ENCODE measurements at places on chromosomes 12 and 14.

- DNase-seq = no peak
These were observed 59.8 kb downstream of the DIO3 start for GRCh38 chr14:101620821-101621785.

DNA sequence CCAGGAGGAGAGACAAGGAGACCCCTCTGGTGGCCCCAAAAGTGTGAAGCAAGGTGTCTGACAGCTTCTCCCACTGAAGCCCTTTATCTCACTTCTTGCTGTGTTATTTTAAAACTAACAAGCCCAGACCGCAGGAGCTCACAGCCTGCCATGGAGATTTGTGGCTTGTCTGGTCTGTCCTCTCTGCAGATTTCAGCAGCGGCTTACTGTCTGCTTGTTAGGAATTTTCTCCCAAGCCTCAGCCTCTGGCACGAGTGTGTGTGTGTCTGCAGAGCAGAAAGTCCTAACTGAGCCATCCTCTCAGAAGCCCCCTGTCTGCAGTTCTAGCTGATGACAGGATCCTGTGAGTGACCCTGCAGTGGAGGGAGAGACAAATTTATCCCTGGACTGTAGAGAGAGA, 87.9 kb upstream of the HSPB8 start:
- no peak for DNase-seq

- no peak for DNase-seq
These were observed 23.2 kb upstream of the SERPINA12 start for GRCh38 chr14:94532447-94532846.

DNA sequence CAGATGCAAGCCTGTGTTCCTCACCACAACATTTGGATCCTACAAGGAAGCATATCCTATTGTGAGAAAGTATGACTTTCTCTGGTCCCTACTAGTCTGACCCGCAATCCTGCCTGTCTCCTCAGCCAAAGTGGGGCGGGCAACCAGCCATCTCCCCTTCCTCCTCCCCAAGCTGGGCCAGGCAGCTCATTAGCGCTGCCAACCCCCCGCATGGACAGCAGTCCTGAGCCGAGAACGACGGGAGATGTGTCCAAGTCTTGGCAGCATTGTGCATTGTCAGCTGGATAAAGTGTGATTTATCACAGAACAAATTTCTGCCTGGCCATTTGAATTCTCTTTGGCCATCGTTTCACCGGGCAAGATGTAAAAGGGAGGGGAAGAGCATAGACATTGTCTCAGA, 139.4 kb downstream of the SLC15A4 start:
- DNase-seq = no peak

DNA sequence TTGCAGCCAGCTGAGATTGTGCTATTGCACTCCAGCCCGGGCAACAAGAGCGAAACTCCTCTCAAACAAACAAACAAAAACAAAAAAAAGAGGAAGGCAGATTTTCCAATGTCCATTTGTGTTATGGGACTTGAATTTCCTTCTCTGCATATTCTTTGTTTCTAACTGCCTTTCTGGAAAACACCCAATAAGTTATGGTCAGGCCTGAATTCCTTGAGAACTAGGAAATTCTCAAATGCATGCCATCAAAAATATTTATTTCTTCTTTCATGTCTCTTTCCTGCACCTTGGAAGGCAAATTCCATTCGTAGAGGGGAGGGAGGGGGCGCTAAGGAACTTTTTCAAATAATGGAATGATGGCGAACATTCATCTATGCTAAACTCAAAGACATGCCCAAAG, 117.6 kb upstream of the TMCC3 start:
- no peak for DNase-seq

- no peak for DNase-seq
These were observed 154.4 kb downstream of the FUT8 start for GRCh38 chr14:65566820-65567522.

DNA sequence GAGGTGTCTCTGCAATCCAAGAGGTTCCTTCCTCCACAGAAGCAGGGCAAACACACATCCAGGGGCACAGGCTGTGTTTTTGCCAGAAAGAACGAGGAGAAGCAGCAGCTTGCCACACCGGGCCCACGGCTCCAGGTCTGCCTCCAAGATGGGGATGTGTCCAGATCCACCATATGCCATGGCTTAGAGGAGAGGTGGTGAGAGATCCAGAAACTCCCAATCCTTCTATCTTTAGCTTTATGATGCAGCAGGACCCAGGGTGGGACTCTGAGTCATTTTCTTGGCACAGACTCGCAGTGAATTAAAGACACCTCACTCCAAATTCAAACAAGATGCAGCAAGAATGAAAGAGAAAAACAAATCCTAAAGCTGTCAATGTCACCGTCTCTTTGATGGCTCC, 481.4 kb upstream of the TMEM132C start:
- DNase-seq = no peak

DNA sequence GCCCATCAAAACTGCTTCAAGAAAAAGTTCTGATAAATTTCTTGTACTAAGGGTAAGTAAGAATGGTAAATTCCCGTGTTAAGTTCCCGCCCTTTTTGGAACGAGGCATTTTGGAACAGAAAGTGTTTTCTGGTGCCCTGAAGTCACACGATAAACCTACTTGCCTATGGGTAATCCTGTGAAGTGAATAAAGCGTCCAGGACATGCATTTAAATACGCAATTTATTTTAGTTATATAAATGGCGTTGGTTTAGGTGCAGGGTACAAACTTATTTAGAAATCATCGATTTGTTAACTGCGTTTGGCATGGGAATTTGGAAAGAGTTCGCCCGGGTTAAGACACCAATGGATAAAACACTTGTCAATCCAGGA, 715 bp upstream of the RAP1B start:
- DNase-seq = no peak

GRCh38 chr12:88062474-88062873, 33.3 kb upstream of the C12orf50 start:
- no peak for DNase-seq

DNA sequence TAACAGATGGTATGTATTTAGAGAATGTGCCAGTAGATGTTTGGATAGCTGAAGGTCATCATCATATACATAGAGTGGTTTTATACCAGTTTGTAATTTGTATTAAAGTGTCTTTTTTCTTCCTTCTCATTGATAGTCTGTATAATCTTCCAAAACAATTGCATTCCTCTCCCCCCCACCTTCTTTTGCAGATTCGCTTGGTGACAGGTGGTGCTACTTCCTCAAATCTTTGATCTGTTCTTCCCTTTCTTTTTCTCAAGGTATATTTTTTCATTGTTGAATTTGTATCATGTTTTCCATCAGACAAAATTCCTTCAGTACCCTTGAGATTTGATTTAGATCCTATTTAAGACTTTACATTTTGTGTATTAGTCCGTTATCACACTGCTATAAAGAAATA, 15.0 kb downstream of the TBC1D15 start:
- no peak for DNase-seq

DNA sequence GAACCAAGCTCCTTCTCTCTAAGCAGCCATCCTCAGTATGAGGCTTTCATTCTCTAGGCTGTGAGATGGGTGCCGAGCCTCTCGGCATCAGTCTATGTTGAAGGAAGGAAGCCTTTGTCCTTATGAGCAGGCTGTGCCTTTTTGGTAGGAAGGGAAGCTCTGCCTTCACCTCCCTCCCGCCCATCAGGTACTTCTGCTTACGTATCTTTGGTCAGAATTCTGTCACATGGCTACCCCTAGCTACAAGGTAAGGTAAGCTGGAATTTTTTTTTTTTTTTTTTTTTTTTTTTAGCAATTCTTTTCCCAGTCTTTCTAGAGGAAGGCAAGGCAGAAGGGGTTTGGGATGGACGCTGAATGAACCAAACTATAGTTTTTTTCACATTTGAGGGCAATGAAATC, 16.9 kb downstream of the BATF start:
- no peak for DNase-seq

- no peak for DNase-seq
These were observed 1.2 kb downstream of the GSC start for GRCh38 chr14:94768521-94769390.

- no peak for DNase-seq
These were observed 115.7 kb downstream of the ANO6 start for GRCh38 chr12:45331552-45331951.

DNA sequence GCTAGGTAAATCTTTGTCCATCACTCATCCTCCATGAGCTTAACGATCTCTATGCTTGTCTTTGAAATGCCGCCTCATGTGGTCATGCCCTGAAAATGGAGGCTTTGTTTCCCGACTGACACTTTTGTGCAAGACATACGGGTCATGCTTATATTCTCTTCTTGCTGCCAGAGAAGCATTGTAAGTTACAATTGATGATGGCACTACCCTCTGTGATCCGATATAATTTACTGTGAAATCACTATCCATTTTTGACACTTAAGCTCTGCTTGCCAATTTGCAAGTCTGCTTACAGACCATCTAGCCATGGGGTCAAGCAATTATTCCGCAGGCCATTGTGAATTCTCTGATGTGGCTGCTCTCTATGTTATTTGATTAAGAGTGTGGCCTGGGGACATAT, 650.0 kb downstream of the FLRT2 start:
- DNase-seq = no peak

DNA sequence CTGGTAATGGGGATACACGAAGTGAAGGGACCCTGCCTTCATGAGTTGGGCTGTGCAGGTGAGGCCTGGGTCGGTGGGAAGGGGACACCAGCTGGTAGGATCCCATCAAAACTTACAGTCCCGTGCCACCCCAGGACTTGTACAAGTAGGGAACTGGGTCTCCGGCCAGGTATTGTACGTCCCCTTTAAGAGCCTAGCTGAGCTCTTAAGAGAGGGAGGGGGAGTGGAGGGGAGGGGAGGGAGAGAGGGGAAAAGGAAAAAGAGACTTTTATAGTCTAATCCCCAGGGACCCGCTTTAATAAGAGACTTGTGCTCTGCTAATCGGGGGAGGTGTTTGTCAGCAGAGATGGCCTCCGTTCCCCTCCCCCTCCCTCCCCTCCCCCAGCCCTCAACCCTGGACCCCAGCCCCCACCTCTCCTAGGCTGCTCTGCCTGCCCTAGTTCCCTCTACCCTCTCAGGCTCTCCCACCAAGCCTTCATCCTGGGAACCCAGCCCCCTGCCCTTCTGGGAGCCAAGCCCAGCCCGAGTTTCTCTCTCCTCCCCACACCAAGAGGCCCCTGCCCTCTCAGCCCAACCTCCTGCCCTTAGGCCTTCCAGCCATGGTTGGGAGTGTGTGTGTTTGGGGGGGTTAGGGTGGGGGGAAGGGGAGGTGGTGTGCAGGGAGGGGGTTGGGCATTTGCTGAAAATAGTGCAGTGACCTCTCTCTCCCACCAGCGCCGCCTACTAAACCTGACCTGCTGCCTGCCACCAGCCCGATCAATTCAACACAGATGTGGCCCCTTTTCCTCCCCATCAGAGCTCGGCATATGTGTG, 2.6 kb downstream of the GDF11 start:
- DNase-seq = peak; percentile 94

DNA sequence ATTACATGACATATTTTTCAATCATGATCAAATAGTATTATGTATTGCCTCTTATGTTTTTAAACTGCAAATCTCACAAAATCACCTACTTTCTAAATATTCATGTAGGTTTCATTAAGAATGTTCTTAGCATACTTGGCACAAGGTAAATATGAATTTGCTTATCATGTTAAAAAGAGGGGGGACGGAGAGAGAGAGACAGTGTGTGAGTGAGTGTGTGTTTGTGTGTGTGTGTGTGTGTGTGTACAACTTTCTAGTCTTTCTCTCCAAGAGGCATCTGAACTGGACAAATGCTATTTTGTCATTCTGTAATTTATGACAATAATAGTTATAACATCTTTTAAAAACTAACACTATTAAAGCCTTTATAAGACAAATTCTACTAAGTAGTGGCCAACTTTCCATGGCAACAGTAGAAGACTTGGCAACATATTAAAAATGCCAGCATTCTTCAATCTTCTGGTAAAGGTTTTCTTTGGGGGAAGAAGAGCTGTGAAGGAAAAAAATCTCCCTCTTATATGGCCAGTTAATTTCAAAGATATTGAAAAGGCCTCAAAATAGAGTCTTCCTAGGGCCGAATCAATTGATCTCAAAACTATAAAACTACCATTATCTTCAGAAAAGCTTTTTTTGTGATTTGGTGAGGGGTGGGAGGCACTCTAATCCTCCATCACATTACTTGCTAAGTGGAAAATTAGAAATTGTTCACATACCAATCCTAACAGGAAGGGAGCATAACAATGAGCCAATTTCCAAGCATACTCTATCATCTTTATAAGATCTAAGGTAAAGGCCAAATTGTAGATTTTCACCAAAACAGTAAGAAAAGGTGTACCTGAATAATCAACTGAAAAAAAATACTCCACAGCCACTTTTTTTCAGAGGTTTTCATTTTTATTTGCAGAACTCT, 28.2 kb downstream of the CDK17 start:
- no peak for DNase-seq

GRCh38 chr12:74319886-74320285, 217.7 kb upstream of the ATXN7L3B start:
- DNase-seq = no peak

GRCh38 chr12:27123642-27124041, 41.3 kb upstream of the C12orf71 start:
- no peak for DNase-seq

DNA sequence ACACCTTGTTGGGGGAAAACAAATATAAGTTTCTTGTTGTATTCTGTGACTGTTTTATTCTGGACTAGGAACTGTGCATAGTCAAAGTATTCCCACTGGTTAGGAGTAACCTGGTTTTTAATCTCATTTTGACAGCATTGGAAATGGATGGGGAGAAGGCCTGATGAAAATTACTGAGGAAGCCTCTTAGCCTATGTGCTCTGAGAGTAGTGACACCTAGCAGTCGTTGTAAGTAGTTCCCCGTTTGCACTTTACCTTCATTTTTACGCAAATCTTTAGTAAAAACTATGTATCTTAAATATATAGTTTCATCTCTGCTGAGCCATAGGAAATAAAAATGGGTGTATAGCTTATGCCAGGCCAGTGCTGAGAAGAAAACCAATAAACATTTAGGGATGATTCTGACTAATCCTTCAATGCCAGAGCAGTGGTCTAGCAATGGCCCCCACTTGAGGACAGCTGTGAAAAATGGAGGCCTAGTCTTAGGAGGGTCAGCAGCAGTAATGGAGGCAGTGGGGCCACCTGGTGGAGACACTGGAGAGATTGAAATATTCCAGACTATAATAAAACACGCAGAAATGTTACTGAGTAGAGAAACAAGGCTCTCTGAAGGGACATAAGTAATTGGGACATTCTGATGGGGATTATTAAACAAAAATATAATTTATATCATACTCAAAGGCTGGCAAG, 133.2 kb upstream of the NOVA1 start:
- peak; percentile 14 for DNase-seq

DNA sequence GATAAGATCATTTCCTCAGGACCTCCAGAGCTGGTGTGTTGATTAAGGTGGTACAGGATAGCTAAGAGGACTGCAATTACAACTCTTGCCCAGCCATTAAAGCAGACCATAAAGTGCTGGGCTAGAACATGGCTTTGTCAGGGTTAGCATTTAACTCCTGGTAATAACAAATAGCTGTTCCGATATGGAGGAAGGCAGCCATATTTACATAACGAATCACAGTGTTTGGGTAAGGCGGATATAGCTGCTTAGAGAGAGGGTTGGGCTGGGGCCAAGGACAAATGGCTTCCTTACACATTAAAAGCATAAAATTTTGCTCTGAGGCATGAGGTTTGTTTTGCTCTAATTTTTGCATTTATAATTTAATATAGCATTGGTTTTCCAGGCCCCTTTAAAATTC, 297.7 kb upstream of the DDHD1 start:
- DNase-seq = no peak
